ENCODE measurements at places on chromosomes 11 and 22. TPM values are rescaled to one million over a fixed set of nuclear protein-coding genes. Genes with fewer than 3 reads are reported as not detected.

Gene ABCC8
- 57.3 TPM for total RNA-seq

DNA sequence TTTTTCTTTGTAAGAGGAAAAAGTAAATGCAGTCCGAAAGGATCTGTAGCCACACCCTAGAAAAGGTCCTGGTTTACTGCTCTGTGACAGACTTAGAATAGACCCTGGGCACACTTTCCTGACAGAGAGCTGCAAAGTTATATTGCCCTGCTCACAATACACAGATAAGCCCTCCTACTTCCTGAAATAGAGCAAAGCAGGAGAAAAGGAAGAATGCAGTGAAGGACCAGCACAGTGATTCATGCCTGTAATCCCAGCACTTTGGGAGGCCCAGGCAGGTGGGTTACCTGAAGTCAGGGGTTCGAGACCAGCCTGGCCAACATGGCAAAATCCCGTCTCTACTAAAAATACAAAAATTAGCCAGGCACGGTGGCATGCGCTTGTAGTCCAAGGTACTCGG is 2.2 kb downstream of the CYB561A3 start:
- H3K27ac ChIP-seq: no peak overlapping the region
- H3K36me3 ChIP-seq: peaks cover 5% of the 10 kb centered on the region
- no peaks in the 10 kb centered on the region for H3K27me3 ChIP-seq
- no peak for DNase-seq

GRCh38 chr11:97902828-97903227 is 1117.9 kb upstream of the CNTN5 start:
- no peak overlapping the region for H3K27ac ChIP-seq
- H3K36me3 ChIP-seq: no peaks in the 10 kb centered on the region
- no peak for DNase-seq
- H3K27me3 ChIP-seq: no peaks in the 10 kb centered on the region
- no peak overlapping the region for H3K4me3 ChIP-seq

DNA sequence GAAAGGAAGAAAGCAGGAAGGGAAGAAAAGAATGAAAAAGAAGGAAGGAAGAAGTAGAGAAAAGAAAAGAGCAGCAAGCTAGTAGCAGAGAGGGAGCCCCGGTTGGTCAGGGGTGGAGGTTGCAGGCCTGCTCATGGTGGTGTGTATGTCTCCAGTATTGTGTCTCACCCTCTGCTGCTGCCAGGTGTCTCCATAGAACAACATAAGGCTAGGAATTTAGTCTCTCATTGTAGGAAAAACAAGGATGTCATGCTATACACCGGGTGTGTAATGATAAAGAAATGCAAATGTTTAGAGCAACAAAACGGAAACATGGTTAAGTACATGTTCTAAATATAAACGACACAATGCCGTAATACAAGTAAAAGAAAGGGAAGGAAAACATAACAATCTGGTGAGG is 342.5 kb downstream of the NTM start:
- DNase-seq: no peak
- no peaks in the 10 kb centered on the region for H3K36me3 ChIP-seq
- no peaks in the 10 kb centered on the region for H3K27me3 ChIP-seq

DNA sequence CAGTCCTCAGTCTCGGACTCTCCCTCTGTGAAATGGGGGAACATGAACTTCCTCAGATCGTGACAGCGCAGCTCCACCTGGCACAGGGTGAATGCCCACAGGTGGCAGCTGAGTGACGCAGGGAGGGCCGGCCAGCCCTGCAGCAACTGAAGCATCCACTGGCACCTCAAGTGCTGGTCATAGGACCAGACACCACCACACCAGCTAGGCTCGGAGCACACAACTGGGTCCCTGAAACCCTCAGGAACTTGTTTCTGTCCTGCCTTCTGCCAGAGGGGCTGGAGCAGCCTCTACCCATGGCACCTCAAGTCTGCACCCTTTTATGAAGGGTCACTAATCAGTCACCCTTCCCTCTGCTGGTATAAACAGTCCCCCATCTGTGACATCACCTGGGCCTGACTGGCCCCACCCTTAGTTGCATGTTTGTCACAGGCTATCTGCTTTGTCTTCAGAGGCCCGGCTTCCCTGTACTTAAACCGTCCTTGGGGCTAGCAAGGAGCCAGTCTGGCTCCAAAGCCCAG is 7.4 kb upstream of the CDC42BPG start:
- H3K4me3 ChIP-seq: no peak overlapping the region
- no peak for DNase-seq
- H3K36me3 ChIP-seq: no peaks in the 10 kb centered on the region
- H3K27ac ChIP-seq: no peak overlapping the region
- H3K4me1 ChIP-seq: peaks cover 10% of the 10 kb centered on the region
- H3K27me3 ChIP-seq: no peaks in the 10 kb centered on the region
